ENCODE measurements at places on chromosomes 13 and 19. TPM values are rescaled to one million over a fixed set of nuclear protein-coding genes. Genes with fewer than 3 reads are reported as not detected.

DNA sequence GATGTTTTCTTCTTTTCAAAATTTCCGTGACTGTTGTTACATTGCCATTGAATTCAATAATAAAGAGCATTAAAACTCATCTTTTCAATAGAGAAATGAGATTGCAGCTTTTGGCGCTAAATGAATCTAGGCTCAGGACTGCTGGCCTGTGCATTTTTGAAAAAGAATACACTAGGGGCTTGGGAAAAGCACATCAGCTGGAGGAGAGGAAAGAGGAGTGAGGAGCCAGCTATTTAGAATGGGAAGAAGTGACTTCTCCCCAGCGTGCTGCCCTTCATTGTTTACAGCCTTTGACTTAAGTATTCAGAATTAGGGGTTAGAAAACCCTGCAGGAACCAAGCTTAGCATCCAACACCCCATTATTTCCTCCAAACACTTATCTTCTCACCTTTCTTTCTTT, 43.3 kb downstream of the TNFSF11 start:
- DNase-seq, result no peak

GRCh38 chr13:114260814-114261213, 20.6 kb upstream of the UPF3A start:
- DNase-seq, result no peak

DNA sequence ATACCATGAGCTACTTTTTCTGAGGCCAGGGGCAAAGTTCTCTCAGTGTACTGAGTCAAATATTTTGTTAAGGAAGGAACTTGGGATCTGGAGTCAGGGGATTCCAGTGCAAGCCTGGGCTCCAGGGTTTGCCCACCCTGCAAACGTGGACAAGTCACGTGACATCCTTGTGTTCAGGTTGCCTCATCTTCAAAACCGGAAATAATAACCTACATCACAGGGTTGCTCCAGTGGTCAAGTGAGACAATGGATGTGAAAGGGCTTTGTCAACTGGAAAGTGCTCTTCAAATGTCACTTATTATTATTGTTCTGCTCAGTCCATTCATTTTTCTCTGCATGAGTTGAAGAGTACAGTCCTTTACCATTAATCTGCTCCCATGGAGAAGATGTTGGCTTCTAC, 414.9 kb downstream of the COG6 start:
- DNase-seq, result no peak

DNA sequence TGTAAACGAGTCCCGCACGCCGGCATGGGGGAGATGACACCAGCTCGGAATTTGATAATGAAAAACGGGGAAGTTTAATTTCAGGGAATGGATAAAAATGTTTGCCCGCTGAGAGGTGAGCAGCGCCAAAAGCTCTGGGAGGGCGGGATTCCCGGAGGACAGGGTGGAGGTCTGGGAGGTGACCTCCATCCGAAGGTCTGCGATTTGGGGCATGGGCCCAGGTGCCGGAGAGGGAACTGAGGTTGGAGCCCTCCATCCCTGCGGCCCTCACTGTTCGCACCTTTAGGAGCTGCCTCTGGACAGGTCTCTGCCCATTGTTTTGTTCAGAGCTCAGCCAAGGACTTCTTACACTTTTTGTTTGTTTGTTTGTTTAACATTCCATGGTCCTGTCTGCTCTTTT, 129.8 kb downstream of the URI1 start:
- no peak for DNase-seq

DNA sequence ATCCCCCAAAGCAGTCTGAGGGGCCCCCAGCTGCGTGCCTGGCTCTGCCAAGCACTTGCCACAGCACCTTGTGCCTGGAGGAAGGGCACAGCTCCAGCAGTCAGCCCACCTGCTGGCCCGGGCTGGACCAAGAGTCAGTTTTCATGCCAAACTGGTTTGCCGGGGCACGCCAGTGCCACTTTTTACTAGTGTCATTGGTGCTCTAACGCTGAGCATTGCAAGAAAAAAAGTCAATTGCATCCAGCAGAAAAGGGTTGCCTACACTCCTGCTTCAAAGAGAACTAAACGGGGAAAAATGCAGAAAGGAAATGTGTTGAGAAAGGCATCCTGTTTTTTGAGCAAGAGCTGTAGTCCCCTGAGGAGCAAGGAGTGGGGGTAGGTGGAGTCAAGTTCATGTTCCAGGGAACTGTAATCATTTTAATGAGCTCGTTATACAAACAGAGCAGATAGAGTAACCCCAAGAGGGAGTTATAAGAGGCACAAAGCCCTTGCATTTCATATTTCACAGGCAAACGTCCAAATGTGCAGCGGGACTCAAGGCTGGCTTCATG, 68.4 kb downstream of the F2RL3 start:
- DNase-seq, result no peak

GRCh38 chr13:63344711-63345110, 1929.1 kb upstream of the PCDH20 start:
- DNase-seq, result no peak

DNA sequence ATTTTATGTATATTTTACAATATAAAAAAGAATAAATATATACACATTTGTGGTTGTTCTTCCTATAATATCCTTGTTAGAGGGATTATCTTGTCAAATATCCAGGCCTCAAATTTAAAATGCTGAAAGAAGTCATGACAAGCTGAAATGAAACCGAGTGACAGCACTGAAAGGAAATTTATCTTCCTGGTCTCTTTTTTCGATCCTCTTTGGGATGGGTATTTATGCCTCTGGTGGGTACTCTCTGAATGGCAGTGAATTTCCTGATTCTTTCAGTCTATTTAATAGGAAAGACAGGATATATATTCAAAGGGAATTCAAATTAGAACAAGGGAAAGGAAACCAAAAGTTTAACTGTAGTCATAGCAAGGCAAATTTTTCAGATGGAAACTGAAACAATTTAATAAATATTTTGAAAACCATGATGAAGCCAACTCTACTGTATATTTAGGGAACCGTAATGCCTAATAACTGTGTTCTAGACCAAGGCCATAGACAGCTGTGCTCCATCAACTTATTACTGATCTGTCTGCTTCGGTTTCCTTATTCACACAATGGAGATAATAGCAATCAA, 97.9 kb downstream of the DLEU7 start:
- no peak for DNase-seq

The URAD gene
- not detected for total RNA-seq

The HSD17B14 gene
- 1.0 TPM for total RNA-seq

Data from pancreas (tissue), 10 donors.